ENCODE measurements at places on chromosomes 4 and X.
A peak's percentile ranks its signal among the peaks of the same experiment; 100 is the strongest.

- DNase-seq = no peak
Measured at GRCh38 chr4:762211-763190, 56.9 kb downstream of the PCGF3 start.

DNA sequence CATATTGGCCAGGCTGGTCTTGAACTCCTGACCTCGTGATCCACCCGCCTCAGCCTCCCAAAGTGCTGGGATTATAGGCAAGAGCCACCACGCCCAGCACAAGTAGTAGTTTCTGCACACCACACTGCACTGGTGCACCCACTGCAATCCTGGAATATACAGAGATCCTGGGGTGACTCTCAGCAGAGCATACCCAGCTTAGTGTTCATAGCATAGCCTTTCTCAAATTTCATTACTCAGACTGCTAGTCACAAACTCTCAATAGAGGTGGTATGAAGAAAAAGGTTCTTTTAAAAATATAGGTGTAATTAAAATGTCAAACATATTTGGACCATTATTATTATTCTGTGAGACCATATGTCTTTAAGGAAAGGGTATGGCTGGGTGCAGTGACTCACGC is 6.2 kb upstream of the ARHGAP10 start:
- no peak for DNase-seq

GRCh38 chrX:139304471-139304870 is 226.1 kb upstream of the F9 start:
- no peak for DNase-seq

DNA sequence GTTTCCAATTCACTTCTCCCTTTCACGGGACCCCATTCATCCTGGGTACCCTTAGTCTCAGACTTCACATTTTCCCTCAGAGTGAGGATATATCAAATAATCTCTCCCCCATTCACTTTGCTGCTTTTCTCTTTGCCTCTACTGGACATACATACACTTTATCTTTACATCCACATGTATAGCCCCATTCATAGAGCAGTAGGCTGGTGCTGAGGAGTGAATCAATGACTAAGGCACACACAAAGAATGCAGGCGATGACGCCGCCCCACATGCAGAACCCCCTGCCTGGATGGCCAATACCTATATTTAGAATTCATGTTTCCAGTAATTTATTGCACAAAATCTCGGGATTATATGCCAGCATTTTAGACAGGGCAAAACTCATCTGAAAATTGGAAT is 554.3 kb upstream of the TENM3 start:
- DNase-seq = no peak

DNA sequence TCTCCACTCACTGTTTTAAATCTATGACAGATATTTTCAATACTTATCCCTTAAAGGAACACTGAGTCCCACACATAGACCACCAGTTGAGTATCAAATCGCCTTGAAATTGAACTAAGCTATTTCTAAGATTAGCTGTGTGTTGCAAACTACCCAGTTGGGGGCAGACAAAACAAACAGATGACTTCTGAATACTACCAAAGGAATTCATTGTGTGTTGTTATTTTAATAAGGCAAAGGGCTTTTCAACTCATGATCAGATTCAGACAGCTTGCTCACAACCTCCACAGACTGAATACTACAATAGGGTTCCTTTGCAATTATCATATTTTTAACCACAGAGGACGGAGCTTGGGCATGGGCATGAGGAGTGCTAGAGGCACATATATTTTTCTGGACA is 283.0 kb upstream of the GPC4 start:
- peak; percentile 10 for DNase-seq

DNA sequence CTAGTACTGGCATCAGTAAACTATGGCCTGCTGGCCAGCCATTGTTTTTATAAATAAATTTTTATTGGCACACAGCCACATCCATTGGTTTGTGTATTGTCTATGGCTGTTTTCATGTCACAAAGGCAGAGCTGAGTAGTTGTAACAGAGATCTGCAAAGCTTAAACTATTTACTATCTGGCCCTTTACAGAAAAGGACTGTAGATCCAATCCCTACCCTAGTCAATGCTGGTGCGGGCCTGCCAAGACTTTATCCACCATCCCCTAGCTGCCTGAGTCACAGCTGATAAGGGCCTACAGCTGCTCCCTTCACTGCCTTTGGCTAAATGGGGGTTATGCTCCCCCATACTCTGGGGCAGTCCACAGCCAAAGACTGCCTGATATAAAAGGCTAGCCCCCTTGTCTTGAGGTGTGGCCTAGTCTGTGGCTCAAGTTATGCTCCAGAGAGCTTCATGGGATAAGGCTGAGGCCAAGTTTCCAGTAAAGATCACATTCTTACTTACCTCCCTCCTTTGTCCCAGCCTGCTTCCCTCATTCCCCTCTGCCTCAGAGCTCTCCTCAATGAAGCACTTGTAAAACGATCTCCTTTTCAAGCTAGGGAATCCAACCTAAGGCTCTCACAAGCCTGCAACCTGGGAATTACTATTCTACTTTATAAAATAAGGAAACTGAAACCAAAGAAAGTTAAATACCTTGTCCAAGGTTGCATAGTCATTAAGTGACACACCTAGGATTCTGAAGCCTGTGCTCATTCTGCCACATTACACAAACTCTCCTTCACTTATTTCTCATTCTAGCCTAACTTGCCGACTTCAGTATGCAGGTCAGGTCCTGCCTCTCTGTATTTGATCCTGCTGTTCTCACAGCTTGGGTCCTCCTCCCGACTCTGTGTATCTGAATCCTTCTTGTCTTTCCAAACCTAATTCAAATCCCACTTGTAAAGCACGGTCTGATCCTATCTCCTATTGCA is 20.7 kb downstream of the ACE2 start:
- DNase-seq = no peak

DNA sequence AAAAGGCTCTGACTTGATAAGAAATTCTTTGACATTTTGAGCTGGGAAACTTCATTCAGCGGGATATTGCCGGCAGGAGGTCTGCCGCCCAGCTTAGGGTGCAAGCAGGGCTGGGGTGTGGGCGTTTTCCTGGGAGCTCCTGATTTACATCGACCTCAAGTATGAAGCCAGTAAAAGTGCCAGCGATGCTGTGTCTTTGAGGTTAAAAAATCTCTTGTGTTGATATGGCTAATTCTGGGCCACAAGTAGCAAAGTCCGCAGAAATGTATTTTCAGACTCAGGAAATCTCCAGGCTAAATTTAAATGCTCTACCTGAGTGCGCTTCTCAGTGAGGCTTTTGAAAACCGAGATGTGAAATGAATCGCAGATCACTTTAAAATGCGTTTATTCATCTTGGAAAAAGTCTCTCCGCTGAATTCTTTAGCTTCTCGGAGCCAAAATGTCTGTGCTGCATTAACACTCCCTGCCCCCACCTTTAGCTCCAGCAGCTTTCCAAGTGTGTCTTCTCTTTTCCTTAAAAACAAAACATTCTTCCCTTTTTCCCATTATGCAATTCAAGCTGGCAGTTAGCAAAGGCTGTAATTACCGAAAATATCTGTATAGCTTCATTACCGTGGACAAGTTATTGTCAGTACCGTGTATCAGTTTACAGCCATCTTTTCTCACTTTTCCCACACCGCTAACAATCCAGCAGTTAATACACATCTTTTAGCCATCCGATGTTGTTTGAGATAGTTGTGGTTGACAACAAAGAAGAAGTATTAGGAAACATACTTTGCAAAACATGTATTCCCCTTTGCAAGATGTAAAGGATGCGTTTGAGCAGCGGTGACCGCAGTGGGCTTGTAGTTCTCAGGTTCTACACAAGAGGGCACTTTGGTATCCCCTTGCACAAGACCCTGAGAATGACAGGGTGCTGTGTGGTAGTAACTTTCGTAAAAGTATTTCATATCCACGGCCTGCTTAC is 136.0 kb upstream of the STX18 start:
- DNase-seq = peak; percentile 76

DNA sequence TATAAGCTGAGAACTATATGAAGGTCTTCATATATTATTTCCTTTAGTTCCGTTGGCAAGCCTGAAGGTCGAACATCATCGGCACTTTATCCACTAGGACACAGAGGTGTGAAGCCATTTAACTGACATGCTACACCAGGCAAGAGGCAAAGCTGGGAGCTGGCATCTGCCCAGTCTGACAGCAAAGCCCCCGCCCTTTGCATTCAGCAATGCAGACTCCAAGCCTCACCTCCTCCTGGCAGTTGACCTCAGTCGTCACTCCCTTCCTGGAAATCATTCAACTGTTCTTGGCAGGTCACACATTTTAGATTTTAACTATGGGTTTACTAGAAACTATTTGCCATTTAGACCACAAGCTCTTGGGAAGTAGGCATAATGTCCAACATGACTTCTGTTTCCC is 135.8 kb upstream of the FRG1 start:
- DNase-seq = no peak

GRCh38 chr4:78336093-78336943 is 215.3 kb upstream of the ANXA3 start:
- DNase-seq = no peak

GRCh38 chr4:57018980-57019379 is 40.3 kb downstream of the POLR2B start:
- DNase-seq = no peak

GRCh38 chr4:40331961-40332360 is 3.2 kb upstream of the CHRNA9 start:
- DNase-seq = no peak

DNA sequence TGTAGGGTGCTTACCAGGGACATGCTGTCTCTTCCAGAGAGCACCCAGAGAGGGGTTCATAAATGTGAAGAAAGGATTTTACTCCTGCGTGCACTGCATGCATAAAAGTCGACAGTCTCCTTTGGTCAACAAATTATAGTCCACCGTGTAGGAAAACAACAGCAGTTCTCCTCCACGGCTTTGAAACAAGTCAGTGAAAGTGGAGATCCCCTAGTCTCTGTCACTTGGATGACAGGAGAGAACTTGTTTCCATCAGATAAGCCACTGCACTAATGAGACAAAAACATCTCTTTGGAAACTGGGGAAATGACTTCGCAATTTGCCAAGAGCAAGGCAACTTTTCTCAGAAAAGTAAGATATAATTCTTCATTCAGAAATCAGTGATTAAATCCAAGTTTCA is 9.7 kb downstream of the UNC5C start:
- DNase-seq = no peak

Measured in fibroblast of skin of left quadriceps (primary cell).